ENCODE measurements at places on chromosomes 6 and 20.

DNA sequence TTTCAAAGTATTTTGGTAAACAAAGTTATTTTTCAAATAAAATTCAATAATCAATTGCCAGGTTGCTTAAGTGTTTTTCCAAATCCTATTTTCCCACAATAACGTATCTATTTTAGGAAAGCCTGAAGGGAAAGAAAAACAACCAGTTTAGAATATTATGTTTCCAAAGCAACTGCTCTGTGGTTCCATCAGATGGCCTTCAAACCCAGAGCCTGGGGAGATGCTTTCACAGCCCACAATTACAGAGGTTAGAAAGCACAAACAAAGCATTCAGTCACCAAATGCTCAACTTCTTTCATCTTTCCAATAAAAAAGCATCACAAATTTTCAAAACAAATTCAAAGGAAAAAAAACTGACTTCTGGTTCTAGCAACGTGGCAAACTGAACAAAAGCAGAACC lies 66.0 kb downstream of the ELOVL5 start:
- DNase-seq: no peak

DNA sequence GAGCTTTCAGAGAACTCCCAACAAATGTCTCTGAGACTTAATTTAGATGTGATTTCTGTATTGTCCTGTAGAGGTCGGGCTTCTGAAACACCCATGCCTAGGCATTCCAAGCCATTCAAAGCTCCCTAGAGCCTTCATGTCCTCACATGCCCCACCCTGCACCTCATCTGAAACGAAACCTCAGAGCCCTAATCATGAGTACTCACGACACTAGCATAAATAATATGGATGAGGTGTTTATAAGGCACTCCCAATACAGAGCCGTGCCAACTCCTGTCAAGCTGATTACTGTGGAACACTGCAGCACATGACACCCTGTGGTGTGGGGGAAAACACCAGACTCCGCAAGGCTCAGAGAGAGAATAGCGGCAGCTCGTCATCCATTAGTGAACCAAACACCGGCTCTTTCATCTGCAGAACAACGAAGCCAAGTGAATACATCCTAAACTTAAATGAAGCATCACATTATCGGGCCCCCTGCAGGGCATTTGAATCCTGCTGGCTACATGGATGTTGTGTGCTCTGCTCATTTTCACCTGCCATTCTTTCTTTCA lies 83.8 kb downstream of the FNDC1 start:
- DNase-seq: peak; percentile 34

DNA sequence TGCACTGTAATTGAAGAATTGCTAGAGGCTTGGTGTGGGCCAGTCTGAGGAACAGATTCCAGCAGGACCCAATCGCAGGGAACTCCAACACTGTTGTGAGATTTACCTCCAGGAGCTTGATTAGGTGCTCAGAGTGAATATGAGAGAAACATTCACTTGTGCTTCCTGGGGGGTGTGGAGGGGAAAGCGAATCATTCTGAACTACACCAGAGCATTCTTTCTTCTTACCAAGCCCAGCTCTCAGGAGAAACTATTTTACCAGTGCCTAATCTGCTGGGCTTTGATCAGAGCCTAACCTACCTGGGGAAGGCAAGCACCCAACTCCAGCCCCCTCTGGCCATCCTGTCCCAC lies 7.4 kb upstream of the SIRPB1 start:
- no peak for DNase-seq

GRCh38 chr20:58293453-58293852 lies 16.1 kb upstream of the RAB22A start:
- DNase-seq: peak; percentile 42

- no peak for DNase-seq
Observed at GRCh38 chr6:44311304-44311703, 1.8 kb downstream of the AARS2 start.

Data from A172 (cell line).